Esophagus muscularis mucosa (tissue), 4 donors: ENCODE measurements at places on chromosomes 5 and 9.

GRCh38 chr9:14317667-14318320, 3.9 kb upstream of the NFIB start:
- no peak for DNase-seq

DNA sequence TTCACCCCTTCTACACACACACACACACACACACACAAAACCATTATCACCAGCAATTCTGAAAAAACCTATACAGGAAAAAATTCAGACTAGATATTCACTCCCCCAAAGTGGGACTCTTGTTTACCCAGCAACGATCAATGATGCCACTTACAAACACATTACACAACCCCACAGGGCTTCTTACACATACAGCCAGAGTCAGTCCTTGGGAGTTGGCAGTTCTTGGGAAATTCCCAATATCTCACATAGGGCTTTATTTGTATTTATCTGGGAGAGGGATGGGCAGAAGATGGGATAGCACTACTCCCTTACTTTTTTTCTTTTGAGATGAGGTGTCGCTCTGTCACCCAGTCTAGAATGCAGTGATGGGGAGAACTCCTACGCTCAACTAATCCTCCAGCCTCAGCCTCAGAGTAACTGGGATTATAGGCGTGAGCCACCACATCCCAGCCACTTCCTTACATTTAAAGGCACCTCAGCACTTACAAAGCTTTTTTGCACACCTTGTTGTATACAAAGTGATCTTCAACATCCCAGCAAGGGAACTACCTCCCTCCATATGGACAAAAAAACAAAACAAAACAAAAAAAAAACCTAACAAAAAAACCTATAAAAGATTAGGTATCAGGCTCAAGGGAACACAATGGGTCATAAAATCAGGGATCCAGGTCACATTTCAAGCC, 168.4 kb downstream of the TSSK1B start:
- no peak for DNase-seq

DNA sequence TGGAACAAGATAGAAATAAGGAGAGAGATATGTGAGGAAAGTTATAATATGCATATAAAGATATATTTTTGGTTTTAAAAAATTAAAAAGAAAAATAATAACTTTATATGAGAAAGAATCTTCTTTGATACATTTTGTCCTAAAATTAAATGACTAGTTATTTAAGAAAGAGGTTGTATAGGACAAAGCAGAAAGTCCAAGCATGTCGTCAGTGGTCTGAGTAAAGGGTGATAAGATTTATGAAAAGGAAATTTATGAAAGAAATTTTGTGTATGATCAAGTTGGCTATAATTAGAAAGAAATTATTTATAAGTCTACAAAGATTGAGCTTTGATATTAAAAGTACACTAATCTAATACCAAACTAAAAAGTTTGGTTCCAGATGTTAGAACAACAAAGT, 32.0 kb downstream of the GTF3C4 start:
- DNase-seq: no peak

- no peak for DNase-seq
Observed at GRCh38 chr5:159095151-159095721, 4.5 kb downstream of the EBF1 start.
